Glomerular endothelial cell (primary cell): ENCODE measurements at places on chromosomes 4 and X. TPM values are rescaled to one million over a fixed set of nuclear protein-coding genes. Genes with fewer than 3 reads are reported as not detected.

Gene WNK3
- 1.1 TPM in 2 replicates for total RNA-seq

Gene TLL1
- total RNA-seq = 2.9 and 10.8 TPM in 2 replicates

Gene ITGB1BP2
- total RNA-seq = 0.24 and 2.1 TPM in 2 replicates

Gene PRRG3
- 0.99 TPM in 1 of 2 replicates, not detected in the other for total RNA-seq

Gene ATG4A
- total RNA-seq = 22.6 and 42.5 TPM in 2 replicates

Gene GPR50
- total RNA-seq = not detected in 2 replicates

Gene DCUN1D4
- 24.8 and 30.3 TPM in 2 replicates for total RNA-seq

Gene CCDC149
- 7.7 and 11.6 TPM in 2 replicates for total RNA-seq

Gene SLC25A6
- 312 and 392 TPM in 2 replicates for total RNA-seq

Gene NR0B1
- 0.23 TPM in 1 of 2 replicates, not detected in the other for total RNA-seq

Gene GLRA3
- total RNA-seq = not detected in 2 replicates

Gene DYNLT3
- total RNA-seq = 28.4 and 29.0 TPM in 2 replicates

Gene MUC7
- total RNA-seq = not detected in 2 replicates

Gene ANXA10
- 0.68 and 0.82 TPM in 2 replicates for total RNA-seq

Gene SPANXC
- total RNA-seq = not detected in 2 replicates

Gene CTAG2
- total RNA-seq = not detected in 2 replicates

Gene DLG3
- 3.3 and 5.9 TPM in 2 replicates for total RNA-seq

Gene IL1RAPL1
- total RNA-seq = 1.2 and 1.7 TPM in 2 replicates

Gene PNMA5
- total RNA-seq = not detected in 2 replicates

Gene ARX
- not detected in 2 replicates for total RNA-seq

Gene HEPH
- 2.9 and 6.5 TPM in 2 replicates for total RNA-seq

Gene CT47B1
- not detected in 2 replicates for total RNA-seq

Gene MXRA5
- total RNA-seq = 0.44 and 0.93 TPM in 2 replicates

Gene CFAP299
- total RNA-seq = not detected in 2 replicates

Gene BEND2
- not detected in 2 replicates for total RNA-seq

Gene TMSB15A
- total RNA-seq = 0.44 and 3.6 TPM in 2 replicates

Gene ARHGAP4
- 2.9 and 24.2 TPM in 2 replicates for total RNA-seq

Gene CCDC158
- not detected in 2 replicates for total RNA-seq

Gene OTUD6A
- total RNA-seq = not detected in 2 replicates

Gene MAGEC2
- not detected in 2 replicates for total RNA-seq

Gene ARMCX1
- 17.8 and 25.7 TPM in 2 replicates for total RNA-seq

Gene FGF13
- total RNA-seq = 17.1 and 27.4 TPM in 2 replicates

Gene NAAA
- total RNA-seq = 43.1 and 98.4 TPM in 2 replicates

Gene GLRA2
- total RNA-seq = not detected in 2 replicates

Gene PCYT1B
- total RNA-seq = under 0.01 TPM in 1 of 2 replicates, not detected in the other

Gene FGFBP1
- not detected in 2 replicates for total RNA-seq

Gene LINC00632
- total RNA-seq = 3.9 and 7.2 TPM in 2 replicates

Gene BMP3
- not detected in 2 replicates for total RNA-seq

Gene SOWAHB
- 0.82 TPM in 1 of 2 replicates, not detected in the other for total RNA-seq

Gene TCEAL3
- total RNA-seq = 17.3 and 19.0 TPM in 2 replicates

Gene ITIH6
- under 0.01 TPM in 1 of 2 replicates, not detected in the other for total RNA-seq

Gene PARM1
- 0.06 and 0.24 TPM in 2 replicates for total RNA-seq

Gene PPP1R2C
- not detected in 2 replicates for total RNA-seq

Gene NKX3-2
- not detected in 2 replicates for total RNA-seq

Gene ZDHHC9
- total RNA-seq = 42.5 TPM in 2 replicates
